T47D (cell line): ENCODE measurements at places on chromosomes 7 and 10.

GRCh38 chr7:97771576-97771975, 39.7 kb downstream of the TAC1 start:
- DNase-seq: no peak

- no peak for DNase-seq
Measured at GRCh38 chr10:54665095-54665494, 135.9 kb downstream of the PCDH15 start.

DNA sequence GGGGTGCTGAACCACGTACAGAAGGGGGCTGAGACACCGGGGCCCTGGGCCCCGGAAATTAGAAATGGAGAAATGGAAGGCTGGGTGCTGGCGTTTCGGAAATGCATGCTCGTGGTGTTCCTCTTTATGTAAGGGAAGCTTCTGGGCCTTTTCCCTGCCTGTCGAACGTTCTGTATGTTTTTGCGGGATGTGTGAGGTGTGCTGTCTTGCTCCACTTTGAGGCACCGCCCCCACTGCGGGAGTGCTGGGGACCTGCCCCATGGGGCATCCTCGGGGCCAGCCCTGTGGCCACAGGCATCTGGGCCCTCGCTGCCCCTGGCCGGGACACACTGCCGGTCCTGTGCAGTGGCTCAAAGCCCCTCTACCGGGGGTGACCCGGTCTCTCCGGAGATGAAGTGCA, 1.7 kb upstream of the VENTX start:
- no peak for DNase-seq

GRCh38 chr7:2487586-2488271, 11.5 kb upstream of the GRIFIN start:
- DNase-seq: no peak

GRCh38 chr10:75959209-75959608, 527.8 kb downstream of the LRMDA start:
- DNase-seq: no peak

- DNase-seq: no peak
Measured at GRCh38 chr7:26318921-26319320, 27.3 kb downstream of the SNX10 start.

DNA sequence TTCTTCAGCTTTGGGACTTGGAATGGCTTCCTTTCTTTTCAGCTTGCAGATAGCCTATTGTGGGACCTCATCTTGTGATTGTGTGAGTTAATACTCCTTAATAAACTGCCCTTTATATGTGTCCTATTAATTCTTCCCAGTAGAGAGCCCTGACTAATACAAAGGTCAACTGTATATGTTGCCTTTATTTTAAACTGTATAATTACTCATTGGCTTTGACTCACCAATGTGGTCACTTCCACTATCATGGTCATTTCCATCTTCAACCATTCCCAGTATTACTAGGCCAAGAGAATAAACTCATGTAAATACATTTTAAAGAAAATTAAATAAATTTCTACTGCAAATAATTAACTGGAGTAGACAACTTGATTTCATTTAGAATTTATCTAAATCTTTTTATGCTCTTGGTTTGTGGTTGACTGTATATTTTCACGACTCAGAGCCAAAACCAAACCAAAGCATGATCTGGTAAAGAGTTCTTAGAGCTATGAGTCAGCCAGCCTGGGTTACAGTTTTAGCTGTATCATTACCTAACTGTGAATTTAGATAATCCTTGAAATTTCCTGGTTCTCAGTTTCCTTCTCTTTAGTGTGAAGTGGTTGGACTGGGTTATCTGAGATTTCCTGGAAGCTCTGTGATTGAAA, 188.4 kb downstream of the PPP1R3A start:
- no peak for DNase-seq

DNA sequence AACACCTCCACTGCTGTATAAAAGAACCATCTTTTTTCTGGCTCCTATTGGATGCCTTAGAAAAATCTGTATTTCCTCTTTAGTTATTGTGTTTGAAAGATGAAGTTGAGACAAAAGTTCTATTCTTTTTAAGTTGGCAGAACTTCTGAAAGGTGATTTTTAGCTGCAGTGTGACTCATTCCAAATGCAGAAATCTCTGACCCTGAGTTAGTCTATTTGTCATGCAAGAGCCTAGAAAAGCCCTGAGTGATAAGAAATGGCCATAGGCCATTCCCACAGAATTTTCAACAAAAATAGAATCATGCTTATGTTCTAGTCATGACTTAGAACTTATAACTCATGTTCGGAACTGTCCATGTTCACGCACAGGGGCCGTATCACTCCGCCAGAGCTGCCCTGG, 89.1 kb downstream of the EGFR start:
- DNase-seq: no peak

DNA sequence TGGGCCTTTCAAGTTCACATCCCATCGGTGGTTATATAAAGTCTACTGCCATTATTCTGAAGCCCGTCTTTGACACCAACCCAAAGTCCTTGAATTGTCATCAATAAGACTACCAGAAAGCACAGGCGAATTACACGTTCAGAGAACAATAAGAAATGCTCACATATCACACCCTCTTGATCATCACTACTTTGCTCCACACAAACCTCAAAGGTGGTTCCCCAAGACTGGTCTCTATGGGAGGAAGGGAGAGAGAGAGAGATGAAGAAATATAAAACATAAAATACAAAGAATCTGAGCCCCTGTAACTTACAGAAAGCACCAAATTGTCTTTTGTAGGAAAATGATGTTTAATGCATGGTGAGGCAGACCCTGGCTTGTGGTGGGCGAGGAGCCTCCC, 4.4 kb downstream of the HIPK2 start:
- no peak for DNase-seq
